ENCODE measurements at places on chromosomes 5 and 9. TPM values are rescaled to one million over a fixed set of nuclear protein-coding genes. Genes with fewer than 3 reads are reported as not detected.

EPB41L4B gene
- 0.56 TPM for total RNA-seq

WNT8A gene
- not detected for total RNA-seq

NREP gene
- total RNA-seq = 15.5 TPM

KCNIP1 gene
- total RNA-seq = not detected

TXNDC8 gene
- total RNA-seq = not detected
